Parietal lobe (tissue), 2 donors: ENCODE measurements at places on chromosomes 12 and 14. TPM values are rescaled to one million over a fixed set of nuclear protein-coding genes. Genes with fewer than 3 reads are reported as not detected.

ESRRB gene
- total RNA-seq, result 0.63 TPM

MGAT4C gene
- 77.3 TPM for total RNA-seq

SLC38A4 gene
- 0.63 TPM for total RNA-seq

SPATA7 gene
- 71.7 TPM for total RNA-seq

ANO2 gene
- 4.4 TPM for total RNA-seq

PLEK2 gene
- total RNA-seq, result not detected

MEG3 gene
- total RNA-seq, result 389 TPM

RASSF9 gene
- total RNA-seq, result 0.94 TPM

SPPL3 gene
- total RNA-seq, result 30.0 TPM

HOXC9 gene
- total RNA-seq, result not detected

CNTN1 gene
- total RNA-seq, result 297 TPM

STXBP6 gene
- 13.8 TPM for total RNA-seq

CLEC4E gene
- total RNA-seq, result not detected

MYO1H gene
- total RNA-seq, result 0.31 TPM

B4GALNT1 gene
- total RNA-seq, result 103 TPM

SALL2 gene
- total RNA-seq, result 14.4 TPM

TBX5 gene
- not detected for total RNA-seq

OTUB2 gene
- 5.6 TPM for total RNA-seq

SDR9C7 gene
- total RNA-seq, result 0.31 TPM

KRT85 gene
- not detected for total RNA-seq
